ENCODE measurements at places on chromosomes 2 and 18.

GRCh38 chr2:12948961-12949353, 232.2 kb downstream of the TRIB2 start:
- DNase-seq = no peak

DNA sequence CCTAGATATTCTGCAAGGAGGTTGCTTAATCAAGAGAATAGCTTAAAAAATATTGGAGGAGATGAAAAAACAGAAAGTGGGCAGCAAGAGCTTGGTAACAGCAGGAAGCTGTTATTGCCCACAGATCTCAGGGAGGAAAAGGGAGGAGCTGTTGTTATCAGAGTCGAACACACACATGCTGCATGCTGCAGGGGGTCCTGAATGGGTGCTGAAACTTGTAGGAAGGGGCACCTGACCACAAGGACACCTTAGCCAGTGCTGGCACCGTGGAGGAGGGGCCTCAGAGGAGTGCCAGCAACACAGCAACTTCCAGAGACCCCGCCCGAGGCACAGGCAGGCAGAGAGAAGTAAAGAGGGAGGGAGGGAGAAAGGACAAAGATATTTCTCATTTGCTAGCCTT, 332.9 kb downstream of the SOCS6 start:
- DNase-seq = no peak

- DNase-seq = no peak
These were observed 47.5 kb upstream of the ASB1 start for GRCh38 chr2:238379096-238379810.

DNA sequence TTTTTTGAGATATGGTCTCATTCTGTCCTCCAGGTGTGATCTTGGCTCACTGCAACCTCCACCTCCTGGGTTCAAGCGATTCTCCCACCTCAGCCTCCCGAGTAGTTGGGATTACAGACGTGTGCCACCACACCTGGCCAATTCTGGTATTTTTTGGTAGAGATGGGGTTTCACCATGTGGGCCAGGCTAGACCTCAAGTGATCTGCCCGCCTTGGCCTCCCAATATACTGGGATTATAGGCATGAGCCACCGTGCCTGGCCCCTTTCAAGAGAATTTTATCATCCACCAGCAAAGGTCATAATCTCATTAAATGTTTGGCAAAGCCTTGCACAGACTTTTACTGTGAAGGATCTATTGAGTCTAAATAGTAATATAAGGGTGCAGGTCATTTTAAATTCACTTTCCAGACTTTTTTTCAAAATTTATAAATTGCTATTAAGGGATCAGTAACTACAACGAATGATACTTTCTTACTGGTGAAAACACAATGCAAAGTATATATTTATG, 2.5 kb downstream of the HADHA start:
- DNase-seq = no peak

- no peak for DNase-seq
These were observed 548.5 kb upstream of the SLC8A1 start for GRCh38 chr2:41000374-41000773.

GRCh38 chr2:105518897-105519296, 120.0 kb upstream of the FHL2 start:
- DNase-seq = no peak

DNA sequence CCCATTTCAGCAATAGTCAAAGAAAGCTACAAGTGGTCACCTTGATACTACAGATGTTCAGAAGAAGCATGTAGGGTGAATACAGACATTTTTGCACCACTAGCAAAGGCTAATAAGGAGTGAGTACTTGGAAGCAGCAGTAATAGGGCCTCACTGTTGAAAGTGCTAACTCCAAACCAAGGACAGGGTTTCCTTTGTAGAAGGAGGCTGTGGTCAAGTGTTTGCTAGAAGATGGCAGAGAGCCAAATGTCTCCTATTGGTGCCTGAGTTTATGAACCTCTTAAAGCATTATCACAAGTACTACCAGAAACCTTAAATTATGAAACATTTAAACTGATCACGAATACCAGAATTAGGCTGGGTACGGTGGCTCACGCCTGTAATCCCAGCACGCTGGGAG, 308.1 kb downstream of the ZEB2 start:
- no peak for DNase-seq

DNA sequence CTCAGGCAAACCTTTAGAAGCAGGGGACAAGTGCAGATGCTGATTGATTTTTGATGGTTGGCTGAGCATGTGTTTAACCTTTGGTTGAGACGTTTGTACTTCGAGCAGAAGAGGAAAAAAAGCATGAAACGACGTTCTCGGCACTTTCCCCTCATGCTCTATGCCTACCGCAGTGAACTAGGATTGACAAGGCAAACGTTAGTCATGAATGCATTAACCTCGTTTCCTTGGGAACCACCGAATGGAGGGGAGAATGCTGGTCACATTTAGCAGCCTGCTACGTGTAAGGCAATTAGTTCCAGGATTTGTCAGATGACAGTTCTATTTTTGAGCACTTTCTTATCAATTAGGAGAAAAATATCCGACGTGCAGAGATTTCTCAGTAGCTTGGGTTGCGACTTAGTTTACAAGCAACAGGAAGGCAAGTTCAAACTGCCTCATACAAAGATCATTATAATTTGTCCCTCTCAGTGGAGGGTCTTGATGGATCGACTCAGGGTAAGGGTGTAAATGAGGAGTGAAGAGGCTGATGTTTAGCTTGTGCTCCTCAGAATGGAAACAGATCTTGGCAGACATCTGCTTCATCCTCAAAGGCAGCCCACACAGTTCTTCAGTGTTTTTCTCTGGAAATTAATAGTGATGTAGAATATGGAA, 47.4 kb upstream of the GPR45 start:
- no peak for DNase-seq

DNA sequence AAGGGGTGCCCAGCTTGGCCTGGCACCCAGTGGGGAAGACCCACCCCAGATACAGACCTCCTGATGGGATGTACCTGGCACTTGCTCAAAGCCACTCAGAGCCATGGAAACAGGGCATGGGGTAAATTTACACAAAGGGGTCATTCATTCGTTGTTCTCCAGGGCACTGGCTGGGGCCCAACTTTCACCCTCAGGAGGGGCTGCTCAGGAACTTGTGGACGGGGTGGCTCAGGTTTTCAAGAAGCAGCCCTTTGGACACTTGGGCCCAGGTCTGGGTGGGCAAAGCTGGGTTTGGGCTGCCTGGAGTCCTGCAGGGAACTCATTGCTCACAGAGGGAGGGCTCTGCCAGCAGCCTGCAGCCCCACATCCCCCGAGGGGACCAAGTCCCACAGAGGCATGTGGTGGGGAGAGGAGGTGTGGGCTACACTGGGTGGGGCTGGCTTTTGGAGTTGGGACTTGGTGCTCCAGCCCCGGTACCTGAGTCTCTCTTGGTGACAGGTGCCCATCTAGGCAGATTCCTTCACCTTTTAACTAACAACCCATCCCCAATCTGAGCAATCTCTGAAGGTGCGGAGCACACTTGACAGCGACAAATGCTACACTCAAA, 172.3 kb downstream of the CELF4 start:
- DNase-seq = peak; percentile 80

DNA sequence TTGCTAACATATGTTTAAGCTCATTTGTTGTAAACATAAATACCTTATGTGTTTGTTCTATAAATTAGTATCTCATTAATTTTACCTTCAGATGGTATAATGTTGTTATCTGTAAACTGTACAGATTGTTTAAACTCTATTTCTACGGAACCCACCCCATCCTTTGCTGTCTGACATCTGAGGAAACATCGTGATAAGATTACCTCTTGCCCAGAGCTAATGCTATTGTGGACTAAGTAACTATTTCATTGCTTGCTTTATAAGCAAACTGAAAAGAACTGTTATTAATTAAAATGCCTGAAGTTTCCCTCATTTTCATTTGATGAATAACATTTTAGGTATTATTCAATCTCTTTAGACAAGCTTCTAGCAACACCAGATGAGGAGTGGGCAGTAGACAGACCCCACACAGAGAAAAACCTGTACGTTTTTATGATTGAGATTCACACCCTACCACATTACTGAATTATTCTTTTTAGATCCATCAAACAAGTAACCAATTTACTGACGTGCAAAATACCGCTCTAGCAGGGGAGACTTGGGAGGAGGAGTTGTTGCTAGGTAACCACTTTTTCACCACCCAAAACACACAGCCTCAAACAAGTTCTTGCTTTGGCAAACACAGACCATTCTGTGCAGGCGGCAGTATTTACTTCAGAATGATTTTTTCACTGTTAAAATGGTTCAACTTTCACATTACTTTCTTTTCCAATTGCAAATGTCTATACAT, 1.9 kb upstream of the SYT4 start:
- peak; percentile 23 for DNase-seq

GRCh38 chr2:28128281-28128950, 237.9 kb downstream of the BABAM2 start:
- no peak for DNase-seq

GRCh38 chr18:400456-400855, 100.0 kb downstream of the COLEC12 start:
- no peak for DNase-seq

DNA sequence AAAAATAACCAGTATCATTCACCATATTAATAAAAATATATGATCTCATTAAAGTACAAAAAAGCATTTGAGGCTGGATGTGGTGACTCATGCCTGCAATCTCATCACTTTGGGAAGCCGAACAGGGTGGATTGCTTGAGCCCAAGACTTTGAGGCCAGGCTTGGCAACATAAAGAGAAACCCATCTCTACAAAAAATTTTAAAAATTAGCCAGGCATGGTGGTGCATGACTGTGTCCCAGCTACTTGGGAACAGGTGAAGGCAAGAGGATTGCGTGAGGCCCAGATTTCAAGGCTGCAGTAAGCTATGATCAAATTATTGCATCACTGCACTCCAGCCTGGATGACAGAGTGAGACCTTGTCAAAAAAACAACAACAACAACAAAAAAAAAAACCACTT, 75.9 kb downstream of the RAD51AP2 start:
- DNase-seq = no peak

- no peak for DNase-seq
These were observed 151.8 kb downstream of the EHBP1 start for GRCh38 chr2:62857139-62857931.
